Eye (tissue), 1 donor: ENCODE measurements at places on chromosomes 11 and 22.

DNA sequence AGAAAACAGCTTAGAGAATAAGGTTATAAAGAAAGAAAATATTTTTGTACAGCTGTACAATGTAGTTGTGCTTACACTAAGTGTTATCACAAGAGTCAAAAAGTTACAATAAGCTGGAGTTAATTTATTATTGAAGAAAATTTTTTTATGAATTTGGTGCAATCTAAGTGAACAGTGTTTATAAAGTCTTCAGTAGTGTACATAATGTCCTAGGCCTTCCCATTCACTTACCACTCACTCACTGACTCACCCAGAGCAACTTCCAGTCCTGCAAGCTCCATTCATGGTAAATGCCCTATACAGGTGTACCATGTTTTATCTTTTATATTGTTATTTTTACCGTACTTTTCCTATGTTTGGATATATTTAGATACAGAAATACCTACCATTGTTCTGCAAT, 34.7 kb downstream of the GDPD4 start:
- DNase-seq = no peak

- DNase-seq = no peak
These were observed 3.7 kb downstream of the TRPM5 start for GRCh38 chr11:2440646-2441045.

DNA sequence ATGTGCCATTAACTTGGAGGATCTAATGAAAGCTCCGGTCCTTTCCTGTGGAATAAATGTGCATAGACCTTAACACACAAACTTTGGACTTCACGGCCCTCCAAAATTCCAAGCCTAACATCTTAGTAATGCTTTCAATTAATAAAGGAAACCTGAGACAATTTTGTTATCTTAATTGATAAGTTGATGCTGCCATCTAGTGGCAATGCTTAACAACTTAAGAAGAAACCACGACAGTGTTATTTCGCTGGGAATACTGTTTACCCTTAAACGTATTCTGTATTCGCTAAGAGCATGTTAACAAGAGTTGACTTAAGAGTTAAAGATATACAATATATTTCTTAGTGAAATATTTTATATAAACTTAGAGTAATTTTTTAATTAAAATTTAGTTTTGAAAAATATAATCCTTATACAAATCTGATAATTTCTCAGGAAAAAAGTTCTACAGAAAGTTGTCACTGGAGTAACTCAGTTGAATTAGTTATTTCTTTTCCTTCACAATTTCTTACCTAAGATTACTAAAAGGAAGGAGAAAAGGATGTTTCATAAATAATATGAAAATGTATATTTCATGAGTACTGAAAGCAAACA, 35.0 kb upstream of the OR9G4 start:
- DNase-seq = peak; percentile 77

GRCh38 chr11:8794677-8795103, 112.1 kb downstream of the RPL27A start:
- DNase-seq = no peak

DNA sequence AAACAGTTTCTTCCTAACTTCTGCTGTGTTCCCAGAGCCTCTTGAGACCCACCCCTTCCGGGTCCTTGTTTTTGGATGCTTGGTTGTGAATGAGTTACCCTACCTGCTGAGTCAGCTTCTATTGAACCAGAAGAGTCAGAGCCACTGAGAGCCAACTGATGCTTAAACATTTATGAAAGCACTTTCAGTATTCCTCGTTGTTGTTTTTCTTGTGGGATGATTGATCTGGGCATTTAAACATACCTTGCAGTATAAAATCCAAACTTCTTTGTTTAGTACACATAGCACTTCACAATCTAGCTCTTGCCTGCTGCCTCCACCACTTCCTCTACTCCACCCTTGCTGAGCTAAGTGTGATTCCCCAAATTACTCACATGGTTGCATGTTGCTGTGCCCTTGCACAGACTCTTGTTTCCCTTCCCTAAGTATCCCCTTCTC, 5.5 kb downstream of the PRSS23 start:
- DNase-seq = no peak

DNA sequence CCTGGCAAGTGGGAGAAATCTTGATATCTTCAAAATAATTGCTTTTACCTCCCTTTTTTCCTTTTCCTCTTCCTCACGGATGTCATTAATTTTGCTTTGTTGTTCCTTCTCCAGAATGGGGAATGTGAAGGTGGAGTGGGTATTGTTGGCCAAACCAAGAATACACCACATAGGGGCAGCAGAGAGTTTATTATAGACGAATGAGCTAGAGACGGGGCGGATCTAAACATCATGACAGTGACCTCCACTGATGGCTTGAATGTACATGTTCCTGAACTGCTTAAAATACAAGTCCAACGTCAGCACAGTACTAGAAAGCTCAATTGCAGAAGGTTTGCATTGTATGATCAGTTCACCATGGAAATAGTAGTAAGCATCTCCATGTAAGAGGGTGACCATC, 122.3 kb upstream of the SNX19 start:
- DNase-seq = no peak

GRCh38 chr11:117421476-117421875, 93.8 kb downstream of the CEP164 start:
- DNase-seq = no peak
